ENCODE measurements at places on chromosomes 12 and 14.

- H3K4me1 ChIP-seq: peaks cover 8% of the 10 kb centered on the region
- H3K27ac ChIP-seq: no peak overlapping the region
- no peaks in the 10 kb centered on the region for H3K27me3 ChIP-seq
- H3K36me3 ChIP-seq: no peaks in the 10 kb centered on the region
- no peak for DNase-seq
Observed at GRCh38 chr12:7157391-7157790, 27.2 kb downstream of the CLSTN3 start.

- H3K27me3 ChIP-seq: no peaks in the 10 kb centered on the region
- H3K27ac ChIP-seq: peak overlapping the region; percentile 21
- DNase-seq: no peak
Observed at GRCh38 chr12:50110762-50111351, 1.2 kb upstream of the COX14 start.

- no peak for DNase-seq
- H3K4me1 ChIP-seq: peaks cover 19% of the 10 kb centered on the region
Observed at GRCh38 chr12:121137512-121137911, 4.8 kb downstream of the P2RX7 start.

DNA sequence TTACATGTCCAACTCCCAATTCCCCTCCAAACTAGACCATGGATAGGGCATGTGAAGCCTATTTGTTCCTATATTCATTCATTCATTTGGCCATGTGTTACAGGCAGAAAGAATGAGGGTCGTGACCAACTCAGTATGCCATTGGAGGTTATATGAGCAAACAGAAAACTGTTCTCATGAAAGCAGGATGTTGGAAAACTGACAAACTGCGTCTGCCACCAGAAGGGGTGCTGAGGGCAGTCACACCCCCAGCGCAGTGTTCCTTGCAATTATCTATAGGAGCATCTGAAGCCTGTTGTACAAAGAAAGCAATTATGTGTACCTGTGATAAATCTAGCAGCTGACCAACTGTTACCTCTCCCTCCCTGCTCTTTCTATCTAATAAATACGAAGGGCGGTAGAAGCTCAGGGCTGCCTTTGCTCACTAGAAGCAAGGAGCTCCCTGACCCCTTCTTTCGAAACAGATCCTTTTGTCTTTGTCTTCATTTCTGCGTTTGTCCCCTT is 21.1 kb downstream of the ENTPD5 start:
- no peak overlapping the region for H3K27ac ChIP-seq
- DNase-seq: no peak
- H3K27me3 ChIP-seq: no peaks in the 10 kb centered on the region
- no peaks in the 10 kb centered on the region for H3K4me1 ChIP-seq
- no peak overlapping the region for H3K4me3 ChIP-seq

DNA sequence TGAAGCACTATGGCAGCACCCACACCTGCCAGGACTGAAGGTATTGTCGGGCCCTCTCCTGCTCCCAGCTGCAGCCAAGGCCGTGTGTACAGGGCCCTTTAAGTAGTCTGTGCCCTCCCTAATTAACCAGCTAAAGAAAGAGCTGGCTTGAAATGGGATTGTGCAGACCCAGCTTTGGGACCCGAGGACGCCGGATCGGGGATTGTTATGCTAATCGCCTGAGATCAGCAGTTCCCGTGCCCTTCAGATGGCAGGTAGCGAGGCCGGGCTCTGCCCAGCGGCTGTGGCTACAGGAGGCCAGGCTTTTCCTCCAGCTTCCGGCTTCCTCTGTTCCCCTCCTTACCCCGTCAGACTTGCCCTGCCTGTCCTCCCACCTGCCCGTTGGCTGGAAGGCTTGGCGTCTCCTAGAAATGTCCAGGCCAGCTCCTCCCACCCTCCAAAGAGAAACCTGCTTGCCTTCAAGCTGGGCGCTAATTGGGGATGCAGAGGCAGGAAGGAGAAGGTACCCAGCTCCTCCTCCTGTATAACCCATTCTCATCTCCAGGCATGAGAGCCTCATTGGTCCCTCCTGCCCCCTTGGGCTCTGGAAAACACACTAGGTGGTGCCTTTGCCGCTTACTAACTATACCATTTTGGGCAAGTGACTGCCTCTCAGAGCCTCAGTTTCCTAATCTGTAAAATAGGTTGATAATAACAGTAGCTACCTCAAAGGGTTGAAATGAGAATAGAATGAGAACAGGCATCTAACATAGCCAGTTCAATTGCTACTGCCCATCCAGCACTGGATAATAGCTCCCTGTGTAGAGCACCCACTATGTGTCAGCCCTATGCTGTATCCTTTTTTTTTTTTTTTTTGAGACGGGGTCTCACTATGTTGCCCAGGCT is 25.8 kb upstream of the MSI1 start:
- H3K4me3 ChIP-seq: no peak overlapping the region
- H3K27me3 ChIP-seq: no peaks in the 10 kb centered on the region
- H3K4me1 ChIP-seq: no peaks in the 10 kb centered on the region
- no peak for DNase-seq
- H3K36me3 ChIP-seq: no peaks in the 10 kb centered on the region

GRCh38 chr14:38238332-38238731 is 17.6 kb downstream of the CLEC14A start:
- no peaks in the 10 kb centered on the region for H3K36me3 ChIP-seq
- no peak overlapping the region for H3K27ac ChIP-seq
- DNase-seq: no peak
- H3K4me3 ChIP-seq: no peak overlapping the region

- no peaks in the 10 kb centered on the region for H3K36me3 ChIP-seq
- H3K4me3 ChIP-seq: no peak overlapping the region
- H3K4me1 ChIP-seq: no peaks in the 10 kb centered on the region
- no peak overlapping the region for H3K27ac ChIP-seq
- peaks cover 73% of the 10 kb centered on the region for H3K27me3 ChIP-seq
Observed at GRCh38 chr12:54719691-54720090, 71.5 kb upstream of the DCD start.

DNA sequence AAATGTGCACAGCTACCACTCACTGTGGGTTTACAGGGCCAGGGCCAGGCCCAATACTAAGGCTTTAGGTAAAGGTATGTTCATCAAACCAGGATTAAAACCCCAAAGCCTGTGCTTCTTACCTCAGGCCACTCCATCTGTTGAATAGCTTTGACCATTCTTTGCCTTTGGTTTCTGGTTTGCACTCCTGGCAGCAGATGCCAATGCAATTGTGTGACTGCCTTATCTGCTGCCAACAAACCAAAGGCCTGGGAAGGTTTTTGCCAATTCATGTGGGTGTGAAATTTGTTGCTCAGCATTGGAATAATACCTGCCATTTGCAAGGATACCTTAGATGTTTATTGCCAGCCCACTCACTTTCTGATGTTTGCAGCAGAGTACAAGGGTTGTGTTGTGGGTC is 221.6 kb downstream of the C12orf75 start:
- no peak for DNase-seq
- no peak overlapping the region for H3K4me3 ChIP-seq
- H3K27me3 ChIP-seq: no peaks in the 10 kb centered on the region

DNA sequence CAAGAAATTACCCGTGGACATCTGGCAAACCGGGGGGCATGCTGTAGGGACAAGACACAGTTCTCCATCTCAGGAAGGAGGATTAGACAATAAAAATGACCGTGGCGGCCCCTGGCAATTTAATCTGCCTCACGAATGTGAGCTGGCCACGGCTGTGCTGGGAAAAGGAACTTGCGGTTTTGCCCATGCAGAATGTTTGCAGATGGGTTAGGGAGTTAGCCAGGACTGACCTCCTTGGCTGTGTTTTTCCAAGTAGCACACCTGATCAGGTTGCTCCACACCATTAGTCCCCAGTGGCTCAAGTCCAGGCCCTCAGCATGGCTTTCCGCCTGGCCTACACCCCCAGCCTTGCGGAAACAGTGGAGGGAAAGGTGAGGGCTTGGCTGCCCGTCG is 20.8 kb downstream of the TPCN1 start:
- H3K27ac ChIP-seq: no peak overlapping the region
- H3K27me3 ChIP-seq: no peaks in the 10 kb centered on the region
- H3K4me3 ChIP-seq: no peak overlapping the region
- H3K4me1 ChIP-seq: peaks cover 32% of the 10 kb centered on the region
- DNase-seq: no peak

DNA sequence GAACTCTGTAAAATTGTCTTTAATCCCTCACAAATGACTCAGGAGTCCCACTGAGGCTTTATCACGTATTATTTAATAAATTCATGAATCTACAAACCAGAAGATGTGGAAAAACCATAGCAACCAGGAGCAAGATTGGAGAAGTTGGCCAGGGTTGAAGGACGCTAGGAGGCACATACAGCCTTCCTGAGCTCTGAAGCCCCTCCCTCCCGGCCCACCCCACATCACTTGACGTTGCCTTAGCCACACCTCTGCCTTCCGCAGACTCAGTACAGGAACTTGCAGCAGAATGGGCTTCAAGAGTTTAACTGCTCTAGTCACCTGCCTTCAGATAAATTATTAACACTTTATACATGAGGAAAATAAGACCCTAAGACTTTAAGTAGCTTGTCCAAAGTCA is 33.9 kb downstream of the SLC35F4 start:
- H3K27ac ChIP-seq: no peak overlapping the region
- DNase-seq: no peak
- no peaks in the 10 kb centered on the region for H3K27me3 ChIP-seq
- no peak overlapping the region for H3K4me3 ChIP-seq

- no peak overlapping the region for H3K27ac ChIP-seq
- no peak for DNase-seq
- H3K27me3 ChIP-seq: no peaks in the 10 kb centered on the region
- no peaks in the 10 kb centered on the region for H3K36me3 ChIP-seq
Observed at GRCh38 chr12:17866802-17867201, 223.2 kb downstream of the RERGL start.

DNA sequence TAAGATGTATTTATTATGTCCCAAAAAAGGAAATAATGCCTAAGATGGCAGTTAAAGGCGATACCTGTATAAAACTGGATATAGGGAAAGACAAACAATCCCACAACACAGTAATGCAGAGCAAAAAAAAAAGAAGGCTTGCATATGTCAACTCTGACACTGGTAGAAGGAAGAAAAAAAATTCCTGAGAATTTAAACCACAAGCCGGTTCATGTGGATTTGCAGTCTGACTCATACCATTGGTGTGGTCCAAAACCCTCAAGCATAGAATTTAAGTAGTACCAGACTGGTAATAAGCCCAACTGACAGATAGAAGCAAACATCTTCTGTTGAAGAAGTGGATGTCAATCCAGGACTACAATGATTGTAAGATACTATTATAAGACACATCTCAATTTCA is 7.2 kb downstream of the DNAI7 start:
- no peak overlapping the region for H3K27ac ChIP-seq
- H3K4me1 ChIP-seq: peaks cover 18% of the 10 kb centered on the region
- H3K27me3 ChIP-seq: no peaks in the 10 kb centered on the region
- H3K4me3 ChIP-seq: no peak overlapping the region

- DNase-seq: no peak
- no peaks in the 10 kb centered on the region for H3K27me3 ChIP-seq
- H3K36me3 ChIP-seq: no peaks in the 10 kb centered on the region
Observed at GRCh38 chr12:13725049-13725448, 256.4 kb downstream of the GRIN2B start.

DNA sequence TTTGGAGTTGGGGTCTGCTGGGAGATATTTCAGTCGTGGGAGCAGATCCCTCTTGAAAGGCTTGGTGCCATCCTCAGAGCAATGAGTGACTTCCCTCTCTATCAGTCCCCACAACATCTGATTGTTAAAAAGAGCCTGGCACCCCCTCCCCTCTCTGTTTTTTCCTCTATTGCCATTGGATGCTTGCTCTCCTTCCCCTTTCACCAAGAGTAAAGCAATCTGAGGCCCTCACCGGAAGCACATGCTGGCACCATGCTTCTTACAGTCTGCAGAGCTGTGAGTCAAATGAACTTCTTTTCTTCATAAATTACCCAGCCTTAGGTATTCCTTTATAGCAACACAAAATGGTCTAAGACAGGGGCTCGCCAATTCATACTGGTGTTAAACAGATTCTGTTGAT is 99.1 kb upstream of the CCND2 start:
- H3K4me1 ChIP-seq: no peaks in the 10 kb centered on the region
- DNase-seq: no peak
- H3K36me3 ChIP-seq: no peaks in the 10 kb centered on the region
- H3K4me3 ChIP-seq: no peak overlapping the region

Data from HCT116 (cell line).